ENCODE measurements at places on chromosomes 6 and 20.

- peaks cover 16% of the 10 kb centered on the region for H3K36me3 ChIP-seq
- no peak for DNase-seq
- H3K4me3 ChIP-seq: no peak overlapping the region
- no peak overlapping the region for H3K27ac ChIP-seq
- peaks cover 3% of the 10 kb centered on the region for H3K27me3 ChIP-seq
- no peaks in the 10 kb centered on the region for H3K4me1 ChIP-seq
These were observed 698 bp downstream of the SFTA2 start for GRCh38 chr6:30931272-30931671.

- H3K4me3 ChIP-seq: no peak overlapping the region
- no peaks in the 10 kb centered on the region for H3K27me3 ChIP-seq
- peak; percentile 19 for DNase-seq
- no peaks in the 10 kb centered on the region for H3K4me1 ChIP-seq
- H3K36me3 ChIP-seq: peaks cover 2% of the 10 kb centered on the region
- H3K27ac ChIP-seq: no peak overlapping the region
These were observed 188.3 kb upstream of the ZFP64 start for GRCh38 chr20:52379723-52380336.

GRCh38 chr6:133814238-133814637 lies 74.7 kb upstream of the TCF21 start:
- no peaks in the 10 kb centered on the region for H3K36me3 ChIP-seq
- no peak overlapping the region for H3K4me3 ChIP-seq
- no peak for DNase-seq

DNA sequence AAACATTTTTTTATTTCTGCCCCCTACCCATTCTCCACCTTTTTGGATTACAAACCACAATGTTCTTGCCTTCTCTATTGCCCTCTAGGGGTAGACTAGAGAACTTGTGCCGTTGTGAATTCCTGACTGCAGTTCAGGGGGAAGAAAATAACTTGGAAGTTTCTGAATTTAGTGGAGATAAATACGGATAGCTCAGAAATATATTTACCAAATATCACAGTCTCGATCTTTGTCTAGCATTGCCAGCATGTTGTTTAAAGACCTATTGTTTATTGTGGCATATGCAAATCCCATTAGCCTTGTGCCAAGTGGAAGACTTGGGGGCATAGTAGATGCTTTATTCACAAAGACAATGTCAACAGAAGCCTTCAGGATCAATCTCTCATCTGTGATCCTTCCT lies 154.1 kb upstream of the MMS22L start:
- no peak overlapping the region for H3K4me3 ChIP-seq
- H3K27me3 ChIP-seq: peaks cover 7% of the 10 kb centered on the region
- H3K27ac ChIP-seq: no peak overlapping the region
- H3K4me1 ChIP-seq: no peaks in the 10 kb centered on the region

DNA sequence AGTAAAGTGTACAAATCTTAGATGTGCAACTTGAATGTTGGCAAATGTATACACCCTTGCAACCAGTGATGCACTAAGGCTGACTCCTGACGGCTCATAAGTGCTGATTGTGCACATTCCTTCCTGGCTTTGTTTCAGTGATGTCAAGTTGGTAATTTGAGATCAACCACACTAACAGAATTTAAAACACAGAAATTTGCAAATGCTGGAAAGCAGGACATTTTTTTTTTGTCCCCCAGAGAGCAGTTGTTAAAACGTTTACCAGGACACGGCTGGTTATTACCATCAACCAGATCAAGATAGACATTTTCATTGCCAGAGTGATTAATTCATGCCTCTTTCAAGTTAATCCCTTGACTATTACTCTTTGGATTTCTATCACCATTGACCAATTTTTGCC lies 735.6 kb downstream of the RFPL4B start:
- no peak for DNase-seq
- H3K36me3 ChIP-seq: no peaks in the 10 kb centered on the region
- no peaks in the 10 kb centered on the region for H3K4me1 ChIP-seq
- H3K27ac ChIP-seq: no peak overlapping the region

DNA sequence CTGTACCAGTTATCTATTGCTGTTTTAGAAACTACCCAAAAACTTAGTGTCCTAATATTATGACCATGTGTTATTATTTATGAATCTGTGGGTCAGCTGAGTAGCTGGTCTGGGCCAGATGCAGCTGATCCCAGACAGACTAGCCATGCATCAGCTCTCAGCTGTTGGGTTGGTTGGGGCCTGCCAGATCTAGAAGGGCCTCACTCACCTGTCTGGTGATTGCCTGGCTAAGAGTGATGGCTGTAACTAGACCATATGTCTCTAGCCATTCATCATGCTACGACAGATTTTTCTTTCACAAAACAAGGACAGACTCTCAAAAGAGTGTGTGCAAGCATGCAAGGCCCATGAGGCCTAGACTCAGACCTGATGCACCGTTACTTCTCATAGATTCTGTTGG lies 403.2 kb downstream of the SAMD5 start:
- no peaks in the 10 kb centered on the region for H3K4me1 ChIP-seq
- H3K27ac ChIP-seq: no peak overlapping the region
- DNase-seq: no peak
- H3K27me3 ChIP-seq: no peaks in the 10 kb centered on the region
- H3K36me3 ChIP-seq: no peaks in the 10 kb centered on the region
- no peak overlapping the region for H3K4me3 ChIP-seq

GRCh38 chr20:15374682-15375081 lies 1037.3 kb upstream of the FLRT3 start:
- H3K4me1 ChIP-seq: no peaks in the 10 kb centered on the region
- no peak overlapping the region for H3K4me3 ChIP-seq
- no peak overlapping the region for H3K27ac ChIP-seq
- no peaks in the 10 kb centered on the region for H3K27me3 ChIP-seq

DNA sequence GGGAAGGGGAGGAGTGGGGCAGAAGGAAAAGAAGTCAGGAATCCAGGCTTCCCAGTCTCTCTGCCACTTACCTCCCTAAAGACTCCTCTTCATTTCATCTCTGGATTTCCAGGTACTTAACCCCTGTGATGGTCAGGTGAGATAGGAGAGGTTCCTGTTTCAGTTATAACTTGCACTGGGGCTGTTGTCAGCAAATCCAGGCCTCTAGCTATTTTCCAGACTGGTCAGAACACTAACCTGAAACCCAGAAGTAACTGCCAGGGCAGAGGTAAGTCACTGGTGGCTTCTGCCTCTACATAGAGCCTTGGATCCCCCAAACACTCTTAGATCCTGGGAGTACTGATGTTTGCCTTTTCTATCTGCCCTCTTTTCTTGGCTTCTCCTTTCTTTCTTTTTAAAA lies 233.5 kb upstream of the TAB2 start:
- peak overlapping the region; percentile 90 for H3K27ac ChIP-seq
- peaks cover 41% of the 10 kb centered on the region for H3K36me3 ChIP-seq
- peaks cover 86% of the 10 kb centered on the region for H3K4me1 ChIP-seq
- no peak for DNase-seq
- peak overlapping the region; percentile 62 for H3K4me3 ChIP-seq

- DNase-seq: no peak
- H3K27me3 ChIP-seq: no peaks in the 10 kb centered on the region
These were observed 66.1 kb downstream of the PRND start for GRCh38 chr20:4787820-4788219.

- no peaks in the 10 kb centered on the region for H3K27me3 ChIP-seq
- no peak for DNase-seq
- peaks cover 35% of the 10 kb centered on the region for H3K4me1 ChIP-seq
- H3K4me3 ChIP-seq: no peak overlapping the region
These were observed 5.7 kb downstream of the LMBRD1 start for GRCh38 chr6:69791065-69791471.

GRCh38 chr20:38601216-38602184 lies at the start of gene ARHGAP40:
TSS of gene ARHGAP40 (plus strand) at chr20:38601809.
- H3K36me3 ChIP-seq: no peaks in the 10 kb centered on the region
- H3K4me1 ChIP-seq: peaks cover 8% of the 10 kb centered on the region
- peaks cover 60% of the 10 kb centered on the region for H3K27me3 ChIP-seq
- no peak within 1 kb of the TSS for H3K4me3 ChIP-seq
